ENCODE measurements at places on chromosomes 13 and 19.

DNA sequence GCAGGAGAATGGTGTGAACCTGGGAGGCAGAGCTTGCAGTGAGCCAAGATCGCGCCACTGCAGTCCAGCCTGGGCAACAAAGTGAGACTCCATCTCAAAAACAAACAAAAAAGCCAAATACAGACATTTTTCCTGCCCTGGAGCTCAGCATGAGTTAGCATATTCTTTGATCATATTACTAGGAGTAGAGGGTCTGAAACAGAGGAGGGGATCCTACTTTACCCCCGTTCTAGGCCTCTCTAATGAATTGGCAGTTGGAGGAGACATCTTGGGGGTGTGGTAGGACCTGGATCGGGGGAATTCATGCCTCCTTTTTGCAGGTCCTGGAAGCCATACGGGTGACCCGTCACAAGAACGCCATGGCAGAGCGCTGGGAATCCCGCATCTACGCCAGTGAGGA lies 12.3 kb downstream of the MISP start:
- no peak for DNase-seq

DNA sequence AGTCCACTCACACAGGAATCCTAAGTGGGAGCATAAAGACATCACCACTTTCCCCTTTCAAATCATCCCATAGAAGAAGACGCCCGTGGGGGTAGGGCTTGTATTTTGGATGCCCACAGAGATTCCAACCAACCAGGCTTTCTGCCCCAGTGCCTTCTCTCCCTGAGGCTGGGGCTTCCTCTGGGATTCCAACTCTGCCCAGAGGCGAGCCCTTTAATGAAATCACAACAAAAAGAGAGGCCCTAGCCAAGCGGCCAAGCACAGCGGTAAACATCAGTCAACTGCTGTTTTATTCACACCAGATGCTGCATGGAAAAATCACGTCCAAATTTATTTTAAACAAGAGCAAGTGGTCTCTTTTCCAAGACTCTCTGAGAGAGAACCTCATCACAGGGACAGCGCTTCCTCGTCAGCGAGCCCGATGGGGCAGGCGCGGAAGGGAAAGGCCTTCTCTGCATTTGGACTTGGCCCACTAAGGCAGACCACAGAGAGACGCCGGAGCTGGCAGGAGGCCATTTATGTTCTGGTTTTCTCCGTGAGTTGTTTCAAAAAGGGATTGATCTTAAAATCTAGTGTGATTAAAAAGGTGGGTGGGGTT lies 31.5 kb downstream of the ADPRHL1 start:
- DNase-seq = peak; percentile 47

GRCh38 chr19:43524922-43525835 lies 1.8 kb downstream of the ETHE1 start:
- DNase-seq = peak; percentile 50

GRCh38 chr13:90091611-90092010 lies 1255.9 kb upstream of the MIR17HG start:
- no peak for DNase-seq

DNA sequence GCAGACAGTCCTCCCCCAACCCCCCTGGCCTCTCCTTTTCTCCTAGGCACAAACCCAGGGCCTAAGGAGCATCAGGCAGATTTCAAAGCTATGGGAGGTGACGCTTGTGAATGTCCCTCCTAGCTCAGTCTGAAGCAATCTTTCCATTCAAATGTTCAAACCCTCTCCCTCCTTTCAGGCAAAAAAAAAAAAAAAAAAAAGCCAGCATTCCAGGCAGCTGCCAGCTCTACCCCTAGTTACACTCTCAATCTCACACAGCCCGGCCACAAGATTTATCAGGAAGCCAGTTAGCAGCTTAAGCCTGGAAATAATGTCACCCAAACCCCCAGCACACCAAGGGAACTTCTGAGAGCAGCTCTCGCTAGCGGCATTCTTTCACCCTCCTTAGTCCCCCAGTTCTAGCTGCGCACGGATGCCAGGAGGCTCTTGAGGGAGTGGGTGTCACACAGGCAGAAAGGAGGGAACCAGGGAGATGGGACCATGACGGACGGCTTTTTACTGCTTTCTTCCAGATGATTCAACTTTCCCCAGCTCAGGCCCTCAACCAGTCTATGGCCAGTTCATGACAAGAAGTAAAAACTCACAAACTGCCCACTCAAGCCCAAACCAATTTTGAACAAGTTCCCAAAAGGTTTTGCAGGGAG lies 6.3 kb downstream of the SH3GL1 start:
- DNase-seq = no peak
